CD14-positive monocyte (primary cell): ENCODE measurements at places on chromosomes 16 and 17.

DNA sequence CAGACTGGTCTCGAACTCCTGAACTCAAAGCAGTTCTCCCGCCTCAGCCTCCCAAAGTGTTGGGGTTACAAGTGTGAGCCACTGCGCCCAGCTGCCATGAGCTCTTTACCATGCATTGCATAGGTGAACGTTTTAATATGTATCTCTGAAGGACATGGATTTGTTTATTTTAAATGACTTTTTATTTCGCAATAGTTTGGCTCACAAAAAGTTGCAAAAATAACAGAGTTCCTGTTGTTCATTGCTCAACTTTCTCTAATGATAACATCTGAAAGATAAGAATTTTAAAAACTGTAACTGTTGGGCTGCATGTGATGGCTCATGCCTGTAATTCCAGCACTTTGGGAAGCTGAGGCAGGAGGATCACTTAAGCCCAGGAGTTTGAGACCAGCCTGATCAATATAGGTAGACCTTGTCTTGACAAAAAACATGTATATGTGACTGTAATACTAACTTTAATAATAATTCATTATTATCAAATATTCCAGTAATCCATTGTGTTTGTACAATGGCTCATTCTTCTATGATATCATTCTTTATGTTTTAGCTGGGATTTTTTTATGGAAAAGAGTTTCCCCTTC, 80.1 kb downstream of the ABCC1 start:
- DNase-seq = no peak

GRCh38 chr17:76929148-76929547, 60.9 kb downstream of the MGAT5B start:
- DNase-seq = no peak

DNA sequence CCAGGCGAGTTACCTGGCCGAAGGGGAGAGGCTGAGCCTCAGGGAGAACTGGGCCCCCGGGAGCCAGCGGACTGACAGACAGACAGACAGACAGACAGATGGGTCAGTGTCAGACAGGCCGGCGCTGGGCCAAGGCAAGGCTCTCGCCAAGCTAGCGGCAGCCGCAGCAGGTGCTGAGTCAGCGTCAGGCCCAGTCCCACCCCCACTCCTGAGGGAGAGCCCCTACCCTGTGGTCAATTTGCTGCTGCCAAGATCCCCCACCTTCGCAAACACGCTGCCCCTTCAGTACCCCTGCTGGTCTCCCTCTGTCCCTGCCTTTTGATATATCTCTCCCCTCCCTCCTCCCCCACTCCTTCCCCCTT, 1.5 kb downstream of the FGF11 start:
- peak; percentile 46 for DNase-seq

GRCh38 chr17:36532435-36532975, 2.2 kb downstream of the MYO19 start:
- no peak for DNase-seq
